ENCODE measurements at places on chromosomes 12 and 14. TPM values are rescaled to one million over a fixed set of nuclear protein-coding genes. Genes with fewer than 3 reads are reported as not detected.

The KRT8 gene
- total RNA-seq: 2,425 TPM

DNA sequence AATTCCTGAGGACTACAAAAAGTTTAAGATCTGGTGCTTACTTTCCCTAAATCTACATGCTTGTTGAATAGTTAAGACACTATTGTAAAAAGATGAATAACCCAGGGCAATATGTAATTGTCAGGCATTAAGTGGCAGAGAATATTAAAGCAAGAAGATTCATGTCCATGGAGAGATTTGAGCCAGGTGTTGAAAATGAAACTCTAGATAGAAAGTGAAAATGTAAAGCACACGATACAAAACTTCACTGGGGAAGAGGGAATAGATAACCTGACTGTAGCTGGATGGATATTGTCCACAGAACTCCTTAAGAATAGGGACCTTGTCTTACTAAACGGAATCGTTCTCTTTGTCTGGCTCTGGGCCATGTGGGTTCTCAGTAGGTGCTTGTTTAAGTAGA lies 5.0 kb downstream of the CAND1 start:
- DNase-seq: no peak

DNA sequence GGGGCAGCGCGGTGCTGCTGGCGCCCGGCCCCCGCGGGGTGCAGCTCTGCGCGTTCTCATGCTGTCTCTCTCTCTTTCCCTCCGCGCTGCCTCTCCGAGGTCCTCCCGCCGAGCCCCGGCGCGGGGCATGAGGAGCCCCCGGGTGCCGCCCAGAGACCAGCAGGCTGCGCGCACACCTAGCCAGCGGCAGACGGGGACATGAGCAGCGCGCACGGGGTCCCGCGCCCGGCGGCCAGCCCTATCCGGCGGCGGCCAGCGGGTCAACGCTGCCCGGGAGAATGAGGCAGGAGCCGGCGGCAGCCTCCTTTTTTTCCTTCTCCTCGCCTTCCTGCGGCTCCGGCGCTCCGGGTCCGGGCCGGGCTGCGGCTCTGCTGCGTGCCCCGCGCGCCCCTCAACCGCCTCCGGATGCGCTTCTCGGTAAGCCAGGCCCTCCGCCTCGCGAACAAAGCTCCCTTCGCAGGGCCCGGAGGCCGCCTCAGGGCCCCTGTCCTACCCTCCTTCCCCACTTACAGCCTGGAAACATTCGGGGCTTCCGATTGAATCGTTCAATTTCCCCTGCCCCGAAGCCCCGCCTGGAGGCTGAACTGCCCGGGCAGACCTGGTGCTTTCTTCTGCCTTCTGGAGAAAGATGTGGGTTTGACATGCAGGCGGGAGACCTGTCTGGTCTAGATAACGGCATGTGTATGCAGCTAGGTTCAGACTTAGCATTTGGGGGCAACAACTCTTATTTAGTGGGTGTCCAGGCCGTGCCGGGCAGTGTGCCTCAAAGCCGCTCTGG lies at the start of gene TUNAR:
Gene TUNAR (plus strand): TSS at position 72 of the 778 bp plus-strand sequence.
- no peak for DNase-seq

- DNase-seq: no peak
Observed at GRCh38 chr14:99323603-99324185, 51.7 kb upstream of the BCL11B start.

- no peak for DNase-seq
Observed at GRCh38 chr14:49857427-49858003, 4.9 kb upstream of the NEMF start.

The C12orf54 gene
- 0.95 TPM for total RNA-seq

The SMCO2 gene
- total RNA-seq: not detected

The BMAL2 gene
- 1.7 TPM for total RNA-seq

DNA sequence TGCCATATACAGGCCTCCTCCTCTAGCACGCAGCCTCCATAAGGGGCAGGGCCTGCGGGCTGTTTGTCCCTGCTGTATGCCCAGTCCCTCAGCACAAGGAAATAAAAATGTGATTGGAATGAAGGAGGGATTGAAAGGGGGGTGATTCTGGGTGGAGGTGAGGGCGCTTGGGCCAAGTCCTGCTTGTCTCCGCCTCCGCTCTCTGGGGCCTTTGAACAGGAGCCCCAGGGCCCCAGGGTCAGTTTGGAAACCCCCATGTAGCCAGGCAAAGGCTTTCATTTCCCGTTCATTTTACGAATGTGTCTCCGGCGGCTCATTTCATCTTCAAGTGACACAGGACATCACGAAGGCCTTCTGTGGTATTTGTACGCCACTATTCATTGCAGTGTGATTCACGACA lies 4.5 kb upstream of the CACNA2D4 start:
- DNase-seq: no peak

DNA sequence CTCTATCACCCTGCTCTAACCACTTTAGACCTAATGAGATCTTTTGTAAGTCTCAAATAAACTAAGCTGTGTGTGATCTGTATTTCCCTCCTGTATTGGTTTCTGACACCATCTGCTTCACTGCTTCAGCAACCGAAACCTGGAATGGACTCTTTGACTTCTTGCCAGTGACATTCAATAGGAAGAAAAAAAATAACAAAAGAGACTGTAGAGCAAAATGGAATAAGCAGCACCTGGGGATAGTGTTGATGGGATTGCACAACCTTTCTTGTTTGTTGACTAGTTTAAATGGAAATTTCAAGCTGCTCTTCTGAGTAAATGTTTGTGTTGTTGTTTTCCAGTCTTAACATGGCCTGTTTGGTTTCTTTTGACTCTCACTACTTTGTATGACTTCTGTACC lies 888.6 kb upstream of the SEL1L start:
- no peak for DNase-seq

- DNase-seq: no peak
Observed at GRCh38 chr14:65255029-65255545, 152.8 kb upstream of the MAX start.

- no peak for DNase-seq
Observed at GRCh38 chr14:64507376-64508156, 3.0 kb downstream of the ZBTB1 start.

DNA sequence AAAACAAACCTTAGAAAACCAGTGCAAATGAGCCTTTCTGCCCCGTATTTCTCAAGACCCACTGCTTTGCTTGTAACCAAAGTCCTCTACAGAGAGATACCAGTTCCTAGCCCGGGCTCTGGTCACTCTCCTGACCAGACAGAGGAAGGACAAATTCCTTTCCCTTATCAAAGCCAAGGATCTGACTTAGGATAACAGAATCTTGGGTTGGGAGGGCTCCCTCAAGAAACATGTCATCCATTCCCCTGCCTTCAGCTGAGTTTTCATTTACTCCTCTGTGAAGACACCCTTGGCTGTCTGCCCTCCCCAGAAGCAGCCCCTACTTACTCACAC lies 116.0 kb upstream of the PARP11 start:
- no peak for DNase-seq

The OAS3 gene
- 6.2 TPM for total RNA-seq

DNA sequence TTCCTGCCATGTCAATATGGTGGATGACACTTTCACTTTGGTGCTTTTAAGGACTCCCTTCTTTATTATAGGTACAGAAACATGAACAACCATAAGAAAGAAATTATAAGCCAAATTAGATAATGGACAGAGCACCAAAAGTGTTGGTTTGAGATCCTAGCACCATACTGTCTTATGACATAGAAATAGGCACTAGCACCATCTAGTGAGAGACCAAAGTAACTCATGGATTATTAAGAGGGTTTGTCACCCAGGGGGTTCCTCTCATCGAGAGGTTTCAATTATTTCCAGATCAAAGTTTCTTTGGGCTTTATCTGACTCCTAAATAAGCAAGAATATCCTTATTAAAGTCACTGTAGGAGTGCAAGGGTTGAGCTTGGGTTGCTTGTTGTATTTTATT lies 153.0 kb upstream of the DIO2 start:
- no peak for DNase-seq

DNA sequence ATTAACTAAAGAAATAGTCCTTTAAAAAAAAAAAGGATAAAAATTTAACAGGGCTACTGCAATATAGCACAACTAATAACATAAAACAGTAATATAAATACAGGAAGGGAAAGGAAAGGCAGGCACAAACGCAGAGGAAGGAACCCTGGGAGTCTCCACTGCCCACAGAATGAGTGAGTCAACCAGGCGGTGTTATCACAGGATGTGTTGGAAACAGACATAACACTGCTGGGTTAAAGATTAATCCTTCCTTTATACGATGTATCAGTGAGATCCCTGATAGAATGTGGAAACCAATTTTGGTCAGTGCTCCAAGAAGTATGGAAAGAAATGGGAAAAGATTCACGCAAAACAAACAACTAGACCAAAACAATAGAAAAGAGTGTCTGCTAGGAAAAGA lies 47.9 kb downstream of the FGD6 start:
- DNase-seq: peak; percentile 61

All from transverse colon (tissue), 4 donors.